Naive thymus-derived CD8-positive, alpha-beta T cell (primary cell): ENCODE measurements at places on chromosomes 5 and 9. TPM values are rescaled to one million over a fixed set of nuclear protein-coding genes. Genes with fewer than 3 reads are reported as not detected.

- DNase-seq, result no peak
These were observed 80.0 kb upstream of the SNX2 start for GRCh38 chr5:122694884-122695283.

DNA sequence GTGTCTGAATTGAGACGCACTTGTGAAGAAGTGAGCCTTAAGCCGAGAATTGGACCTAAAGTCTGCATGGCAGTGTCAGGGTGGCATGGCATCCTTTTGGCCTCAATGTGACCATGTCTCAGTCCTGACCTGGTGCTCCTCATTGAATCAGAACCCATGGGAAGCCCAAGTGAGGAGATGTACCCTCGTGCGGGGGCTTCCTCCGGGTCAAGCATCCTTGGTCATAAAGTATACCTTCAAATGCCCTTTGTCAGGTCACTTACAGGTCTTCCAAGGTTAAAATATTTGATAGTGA is 202.2 kb downstream of the GADD45G start:
- peak; percentile 7 for DNase-seq

PDE8B gene
- total RNA-seq, result 0.52 TPM

MSX2 gene
- total RNA-seq, result not detected

DNA sequence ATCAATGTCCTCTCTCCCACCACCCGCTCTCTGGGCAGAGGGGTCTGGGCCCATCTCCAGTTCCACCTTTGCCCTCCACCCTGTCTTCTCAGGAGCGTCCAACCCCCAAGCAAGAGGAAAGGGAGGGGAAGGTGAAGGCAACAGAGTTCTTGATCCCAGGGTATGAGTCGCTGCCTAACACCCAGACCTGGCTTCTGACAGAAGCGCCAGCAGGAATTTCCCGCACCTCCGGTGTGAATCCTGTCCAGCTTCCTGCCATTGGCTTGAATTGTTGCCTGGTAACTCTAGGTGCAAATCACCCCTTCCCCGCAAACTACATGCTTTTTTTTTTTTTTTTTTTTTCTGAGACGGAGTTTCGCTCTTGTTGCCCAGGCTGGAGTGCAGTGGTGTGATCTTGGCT is 84.2 kb upstream of the IER5L start:
- no peak for DNase-seq

- no peak for DNase-seq
These were observed 116.6 kb downstream of the ADGRV1 start for GRCh38 chr5:90675222-90675621.
